ENCODE measurements at places on chromosomes 2 and 18. TPM values are rescaled to one million over a fixed set of nuclear protein-coding genes. Genes with fewer than 3 reads are reported as not detected.

Gene CIDEA
- total RNA-seq = 3.0 TPM

Gene CPO
- not detected for total RNA-seq

Gene RNU2-63P
- not detected for total RNA-seq

Gene RTKN
- 58.1 TPM for total RNA-seq

Gene ARMC9
- total RNA-seq = 10.4 TPM

Gene FAM98A
- 53.2 TPM for total RNA-seq

Gene CKAP2L
- total RNA-seq = 10.9 TPM

Gene LDLRAD4
- total RNA-seq = not detected

Gene HRH4
- 0.07 TPM for total RNA-seq
